Hematopoietic multipotent progenitor cell (in vitro differentiated cells): ENCODE measurements at places on chromosomes 4 and X.

- no peak for DNase-seq
These were observed 59.3 kb upstream of the CLDN34 start for GRCh38 chrX:9907645-9908387.

DNA sequence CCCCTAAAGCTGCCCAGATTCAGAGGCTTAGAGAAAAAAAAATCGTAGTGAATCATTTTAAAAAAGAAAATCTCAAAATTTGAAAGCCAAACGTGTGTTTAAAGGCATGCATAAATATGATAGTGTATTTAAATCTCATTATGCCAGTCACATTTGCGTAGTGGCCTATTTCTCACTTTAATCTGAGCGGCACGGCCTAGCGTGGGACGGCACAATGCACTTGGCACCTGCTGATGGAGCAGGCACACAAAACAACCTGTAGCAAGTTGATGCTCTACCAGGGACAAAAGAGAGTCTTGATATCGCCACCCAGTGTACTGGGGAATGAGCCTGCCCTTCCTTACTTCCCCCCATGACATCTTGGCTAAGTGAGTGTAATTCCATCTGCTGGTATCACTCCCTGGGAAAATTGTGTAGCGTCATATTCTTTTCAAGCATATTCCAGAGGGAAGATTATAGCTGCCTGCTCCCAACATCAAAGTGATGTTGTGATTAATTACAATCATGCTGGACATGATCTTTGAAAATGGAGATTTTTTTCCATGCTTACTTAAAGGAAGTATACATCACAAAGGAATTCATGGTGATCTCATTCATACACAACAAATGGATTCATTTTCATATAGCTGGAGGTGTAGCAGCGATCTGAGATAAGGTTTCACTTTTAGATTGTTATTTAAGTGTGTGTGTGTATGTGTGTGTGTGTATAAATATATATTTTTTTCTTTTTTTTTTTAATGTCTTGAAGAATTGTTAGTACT is 138.8 kb downstream of the DCTD start:
- DNase-seq, result no peak

DNA sequence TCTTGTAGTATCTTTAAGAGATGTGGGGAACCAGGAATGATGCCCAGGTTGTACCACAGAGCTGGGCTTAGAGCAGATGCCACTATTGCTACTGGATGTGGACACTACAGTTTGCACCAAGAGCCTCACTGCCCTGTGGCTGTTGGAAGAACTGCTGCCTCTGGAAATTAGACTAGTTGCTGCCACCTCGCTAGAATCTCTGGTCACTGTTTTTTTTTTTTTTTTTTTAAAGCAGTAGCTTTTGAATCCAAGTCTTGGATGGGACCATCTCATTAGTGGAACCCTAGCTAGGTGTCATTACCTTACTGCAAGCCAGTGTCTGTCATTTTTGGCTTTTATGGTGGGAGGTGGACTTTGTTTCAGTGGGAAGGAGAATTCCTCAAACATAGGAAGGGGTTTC is 105.5 kb downstream of the ARHGAP10 start:
- no peak for DNase-seq

GRCh38 chr4:148901075-148901705 is 459.0 kb upstream of the NR3C2 start:
- no peak for DNase-seq

DNA sequence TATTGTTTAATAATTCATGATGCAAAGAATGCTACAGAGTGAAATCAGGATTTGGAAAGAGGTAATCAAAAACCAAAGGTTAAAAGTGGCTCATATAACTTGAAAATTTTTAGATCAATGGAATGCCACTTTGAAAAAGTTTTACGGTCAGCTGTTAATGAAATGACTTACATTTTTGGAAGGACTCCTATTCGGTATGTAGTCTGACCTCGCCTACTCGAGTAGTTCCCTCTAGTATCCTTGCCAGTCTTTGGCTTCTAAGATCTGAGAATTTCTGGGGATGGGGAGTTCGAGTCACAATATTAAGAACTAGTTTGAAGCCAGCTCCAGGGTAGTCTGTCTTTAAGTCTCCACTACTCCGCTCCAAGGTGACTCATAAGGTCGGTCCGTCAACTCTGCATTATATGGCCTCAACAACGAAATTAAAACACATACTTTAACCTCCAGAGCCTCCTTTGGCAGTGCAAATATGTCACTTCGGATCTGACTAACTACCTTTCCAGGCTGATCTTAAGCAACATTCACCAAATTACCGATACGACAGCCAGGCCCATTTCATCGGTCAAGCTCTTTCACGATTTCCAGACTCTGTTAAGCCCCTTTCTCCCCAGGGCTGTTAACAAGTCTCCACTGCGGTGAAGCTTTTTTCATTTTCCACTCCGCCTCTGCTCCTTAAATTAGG is 733 bp upstream of the NAA15 start:
- peak; percentile 54 for DNase-seq

DNA sequence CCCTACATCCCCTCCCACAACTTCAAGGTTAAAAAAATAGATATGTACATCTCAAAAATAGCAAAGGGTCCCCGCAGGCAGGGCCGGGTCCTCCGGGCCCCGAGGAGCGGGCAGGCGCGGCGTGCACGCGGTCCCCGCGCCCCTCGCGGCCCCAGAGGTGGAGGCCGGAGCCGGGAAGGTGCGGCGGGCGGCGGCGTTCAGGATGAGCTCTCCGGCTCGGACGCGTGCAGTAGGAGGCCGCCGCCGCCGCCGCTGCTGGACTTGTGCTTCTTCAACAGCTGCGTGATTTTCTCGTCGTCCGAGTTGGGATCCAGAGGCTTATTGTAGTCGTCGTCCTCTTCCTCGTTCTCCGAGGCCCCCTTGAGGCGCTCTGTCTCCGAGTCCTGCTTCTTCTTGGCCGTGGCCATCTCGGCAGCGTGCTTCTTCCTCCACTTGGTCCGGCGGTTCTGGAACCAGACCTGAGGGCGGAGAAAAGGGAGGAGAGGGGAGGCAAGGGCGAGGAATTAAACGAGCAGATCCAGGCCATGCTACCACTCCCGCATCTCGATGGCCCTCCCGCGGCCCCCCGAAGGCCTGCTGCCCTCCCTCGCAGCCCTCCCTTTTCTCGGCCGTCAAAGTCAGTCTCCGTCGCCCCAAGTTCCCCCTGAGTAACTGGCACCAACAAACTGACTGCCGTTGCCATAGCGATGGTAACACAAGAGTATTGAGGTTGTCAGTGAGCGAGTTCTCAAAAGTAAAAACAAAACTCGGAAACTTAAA is 5.8 kb downstream of the NKX6-1 start:
- DNase-seq, result peak; percentile 85

DNA sequence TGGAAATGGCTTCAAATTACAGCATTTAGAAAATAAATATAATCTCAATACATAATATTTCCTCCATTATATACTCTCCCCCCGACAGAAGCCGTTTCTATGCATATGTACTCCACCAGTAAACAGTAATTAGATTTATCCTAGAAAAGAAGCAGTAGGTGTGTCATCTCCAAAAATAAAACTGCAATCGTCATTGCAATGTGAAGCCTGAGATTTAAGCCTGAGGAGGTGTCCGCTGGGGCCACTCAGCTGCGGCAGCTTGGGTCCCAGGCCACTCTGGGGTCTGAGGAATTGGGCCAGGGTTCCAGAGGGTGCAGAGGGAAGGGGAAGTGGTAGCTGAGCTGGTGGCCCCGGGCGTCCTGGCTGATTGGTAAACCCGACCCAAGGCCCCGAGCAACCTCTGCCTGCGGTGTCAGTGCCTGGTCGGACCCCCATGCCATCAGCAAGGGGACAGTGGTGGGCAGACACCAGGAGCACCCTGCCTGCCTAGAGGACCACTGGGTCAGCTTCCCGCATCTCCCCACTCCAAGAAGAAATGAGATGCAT is 7.8 kb upstream of the MXD4 start:
- no peak for DNase-seq
